Stimulated activated CD4-positive, alpha-beta T cell treated with anti-CD3 and anti-CD28 coated beads, Interleukin-4, amount 100 ng/mL, for 24 hours (primary cell): ENCODE measurements at places on chromosomes 5 and 9.

DNA sequence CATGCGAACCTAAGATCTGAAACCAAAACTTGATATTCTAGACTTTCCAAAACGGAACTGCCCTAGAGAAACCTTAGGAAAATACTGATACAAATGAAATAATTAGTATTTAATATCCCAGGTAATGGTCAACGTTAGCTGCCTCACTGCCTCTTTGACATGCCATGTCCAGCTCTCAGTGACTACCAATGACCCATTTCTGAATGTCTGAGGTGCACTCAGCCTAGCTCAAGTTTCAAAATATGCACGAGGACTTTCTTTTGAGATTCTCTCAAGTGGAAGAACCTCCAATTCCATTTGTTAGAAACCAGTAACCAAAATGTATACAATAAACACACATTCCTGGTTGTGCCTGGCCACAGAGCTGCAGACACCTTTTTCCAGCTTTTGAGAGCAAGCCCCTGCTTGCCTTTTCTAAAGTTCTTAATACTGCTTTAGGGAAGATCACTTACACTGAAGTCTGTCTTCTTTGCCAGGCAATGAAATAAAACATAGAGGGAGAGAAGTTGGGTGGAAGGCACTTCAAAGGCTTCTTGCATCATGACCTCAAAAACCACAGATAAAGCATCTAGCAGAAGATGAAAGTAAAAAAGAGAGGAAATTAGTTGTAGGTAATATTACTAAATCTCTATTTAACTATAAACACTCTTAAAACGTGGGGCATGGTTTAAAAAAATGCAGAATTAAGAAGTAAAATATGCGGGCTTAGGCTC is 87.9 kb downstream of the MRPS27 start:
- no peak for DNase-seq

GRCh38 chr5:54384356-54384933 is 71.1 kb upstream of the HSPB3 start:
- no peak for DNase-seq

- no peak for DNase-seq
Observed at GRCh38 chr9:8143677-8144076, 344.1 kb upstream of the DMAC1 start.

DNA sequence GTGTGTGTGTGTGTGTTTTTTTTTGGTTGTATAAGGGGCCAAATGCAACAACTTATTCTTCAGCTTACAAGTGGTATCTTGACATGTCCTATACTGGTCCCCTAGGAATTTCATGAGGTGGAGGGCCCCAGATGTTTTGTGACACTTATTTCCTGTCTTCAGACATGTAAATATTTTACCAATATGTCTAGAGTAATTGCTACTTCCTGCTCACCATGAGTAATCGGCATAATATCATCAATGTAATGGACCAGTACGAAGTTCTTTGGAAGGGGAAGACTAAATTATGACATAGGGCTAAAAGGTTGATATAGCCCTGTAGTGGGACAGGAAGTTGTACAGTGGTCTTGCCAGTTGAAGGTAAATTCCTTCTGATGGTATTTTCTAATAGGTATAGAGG is 3.7 kb upstream of the OTULIN start:
- no peak for DNase-seq

GRCh38 chr5:91266184-91266705 is 116.9 kb downstream of the ARRDC3 start:
- DNase-seq = no peak

DNA sequence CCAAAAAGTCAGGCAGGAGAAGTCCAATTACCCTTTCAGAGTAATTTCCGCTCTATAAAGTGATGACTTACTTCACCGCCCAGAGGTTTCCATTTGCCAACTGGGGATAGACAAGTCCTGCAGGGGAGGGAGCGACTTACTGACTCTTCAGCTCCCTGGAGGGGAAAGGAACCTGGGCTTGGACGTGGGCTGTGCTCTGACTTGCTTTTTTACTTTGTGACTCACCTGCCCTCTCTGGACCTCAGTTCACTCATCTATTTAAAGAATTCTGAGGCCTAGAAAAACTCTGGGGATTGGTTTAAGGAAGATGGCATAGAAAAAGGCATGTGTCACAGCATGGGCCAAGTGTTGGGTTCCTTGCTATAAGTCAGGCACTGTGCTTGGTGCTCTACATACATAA is 180.4 kb upstream of the TRIM32 start:
- DNase-seq = no peak

GRCh38 chr5:2762744-2763532 is 11.5 kb upstream of the IRX2 start:
- DNase-seq = no peak

DNA sequence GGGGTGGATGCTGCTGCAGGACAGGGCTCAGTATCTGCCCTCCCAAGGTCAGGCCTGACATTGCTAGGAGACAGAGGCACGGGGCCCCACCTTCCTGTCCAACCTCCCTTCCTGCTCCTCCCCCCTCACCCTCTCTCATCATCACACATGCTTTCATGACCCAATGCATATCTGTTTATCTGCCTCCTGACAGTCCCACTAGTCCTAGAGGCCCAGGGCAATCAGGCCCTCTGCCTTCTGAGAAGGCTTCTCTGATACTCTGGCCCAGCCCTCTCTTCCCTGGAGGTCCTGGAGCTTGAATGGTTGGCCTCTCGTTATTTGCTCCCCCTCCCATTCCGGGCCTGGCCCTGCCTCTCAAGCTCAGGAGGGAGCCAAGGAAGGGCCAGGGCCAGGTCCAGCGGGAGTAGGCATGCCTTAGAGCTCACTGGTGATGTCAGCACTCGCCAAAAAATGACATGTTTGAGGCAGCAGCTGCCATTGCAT is 90.6 kb upstream of the SAP30L start:
- no peak for DNase-seq

DNA sequence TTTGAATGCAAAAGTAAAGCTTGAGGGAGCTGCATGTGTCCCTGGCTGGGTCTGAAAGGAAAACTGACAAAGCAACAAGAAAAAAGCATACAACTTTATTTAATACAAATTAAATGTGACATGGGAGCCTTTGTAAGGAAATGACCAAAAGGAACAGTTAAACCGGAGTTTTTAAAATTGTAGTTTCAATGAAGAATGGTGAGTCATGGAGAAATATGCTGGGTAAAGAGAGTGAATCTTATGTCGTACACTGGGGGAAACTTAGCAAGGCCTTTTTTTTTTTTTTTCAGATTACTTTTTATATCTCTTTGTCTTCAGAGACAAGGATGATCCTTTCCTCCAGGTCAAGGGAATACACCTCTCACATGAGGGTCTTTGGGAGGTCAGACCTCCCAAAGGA is 50.1 kb upstream of the FBXL17 start:
- no peak for DNase-seq

- no peak for DNase-seq
Observed at GRCh38 chr9:20805766-20806165, 121.7 kb downstream of the FOCAD start.

GRCh38 chr5:74310997-74311930 is 329.3 kb downstream of the ENC1 start:
- DNase-seq = no peak

- no peak for DNase-seq
Observed at GRCh38 chr9:112125951-112126388, 49.1 kb downstream of the SUSD1 start.

DNA sequence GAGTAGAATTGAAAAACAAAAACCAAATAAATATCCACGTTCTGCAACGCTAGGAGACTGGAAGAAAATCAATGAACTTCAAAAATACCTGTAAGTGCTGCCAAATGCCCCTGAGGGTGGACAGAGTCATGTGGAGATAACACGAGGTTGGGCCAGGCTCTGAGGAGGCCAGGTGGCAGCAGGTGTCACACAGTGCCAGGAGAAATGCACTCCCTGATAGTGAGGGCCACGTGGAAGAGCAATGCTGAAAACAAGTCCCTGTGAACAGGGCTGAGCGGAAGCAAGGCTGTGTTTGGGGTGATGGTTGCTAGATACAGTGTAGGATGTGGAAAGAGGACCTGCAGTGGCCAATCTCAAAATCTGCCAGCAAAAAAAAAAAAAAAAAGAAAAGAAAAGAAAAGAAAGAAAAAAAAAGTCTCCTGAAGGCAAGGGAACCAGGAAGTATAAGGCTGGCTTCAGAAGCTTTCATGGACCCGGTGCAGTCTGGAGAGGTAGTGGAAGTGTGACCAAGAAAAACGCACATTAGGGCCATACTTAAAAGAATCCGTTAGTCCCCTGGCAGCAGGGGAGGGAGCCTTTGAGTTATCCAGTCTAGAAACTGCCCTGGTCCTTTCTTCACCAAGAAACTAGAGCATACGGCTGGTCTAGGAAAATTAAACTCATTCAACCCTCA is 16.8 kb downstream of the C1QTNF3 start:
- no peak for DNase-seq

GRCh38 chr5:166166071-166166470 is 2125.4 kb upstream of the WWC1 start:
- no peak for DNase-seq

GRCh38 chr5:142529626-142530278 is 156.1 kb downstream of the FGF1 start:
- DNase-seq = no peak

DNA sequence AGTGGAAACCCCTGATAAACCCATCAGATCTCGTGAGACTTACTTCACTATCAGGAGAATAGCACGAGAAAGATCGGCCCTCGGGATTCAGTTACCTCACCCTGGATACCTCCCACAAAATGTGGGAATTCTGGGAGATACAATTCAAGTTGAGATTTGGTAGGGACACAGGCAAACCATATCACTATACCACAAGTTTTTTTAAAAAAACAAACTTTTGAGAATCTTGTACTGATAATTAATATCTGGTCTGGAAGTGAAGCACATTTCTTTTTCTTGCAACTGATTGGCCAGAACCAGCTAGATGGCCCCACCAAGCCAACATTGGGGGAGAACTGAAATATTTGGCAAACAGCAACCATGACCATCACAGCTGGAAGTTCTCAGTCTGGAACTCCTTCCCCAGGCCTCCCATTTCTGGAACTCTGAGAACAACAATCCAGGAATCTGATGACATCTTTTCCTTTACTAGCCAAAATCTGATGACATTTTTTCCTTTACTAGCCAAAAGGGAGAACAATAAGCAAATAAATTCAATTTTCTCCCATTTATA is 51.8 kb upstream of the CDKN2B start:
- DNase-seq = no peak

DNA sequence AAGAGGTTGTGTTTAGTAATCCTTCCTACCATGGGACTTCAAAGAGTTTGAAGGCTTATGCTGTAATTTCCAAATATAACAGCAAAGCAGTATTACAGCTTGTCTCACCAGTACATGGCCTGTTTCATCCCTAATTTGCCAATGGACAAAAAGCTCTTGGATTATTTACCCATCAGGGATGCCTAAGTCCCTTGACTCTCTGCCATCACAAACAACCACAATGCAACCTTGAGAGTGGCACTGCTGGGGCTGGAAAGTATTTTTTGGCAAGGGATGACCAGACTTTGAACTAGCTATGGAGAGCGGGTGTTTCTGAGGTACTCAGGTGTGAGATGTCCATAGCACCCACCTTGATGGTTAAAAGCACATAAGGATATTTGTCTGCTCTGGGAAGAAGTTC is 9.1 kb downstream of the MAMDC2 start:
- DNase-seq = no peak

GRCh38 chr5:54329731-54330709 is 19.6 kb upstream of the ARL15 start:
- DNase-seq = no peak
